Foreskin keratinocyte (primary cell): ENCODE measurements at places on chromosomes 1 and 21. TPM values are rescaled to one million over a fixed set of nuclear protein-coding genes. Genes with fewer than 3 reads are reported as not detected.

The CELA3A gene
- polyA plus RNA-seq: not detected in 2 replicates

The A3GALT2 gene
- polyA plus RNA-seq: not detected in 2 replicates

The RNU1-2 gene
- polyA plus RNA-seq: not detected in 2 replicates

The XKR8 gene
- 4.6 and 5.2 TPM in 2 replicates for polyA plus RNA-seq

The SLAMF8 gene
- not detected in 2 replicates for polyA plus RNA-seq

The TMEM240 gene
- polyA plus RNA-seq: 0.79 TPM in 2 replicates

The OR2L3 gene
- not detected in 2 replicates for polyA plus RNA-seq

The LCE1C gene
- polyA plus RNA-seq: 3.8 and 3.9 TPM in 2 replicates

The ZNF691 gene
- 5.6 and 6.1 TPM in 2 replicates for polyA plus RNA-seq

The NEGR1 gene
- polyA plus RNA-seq: 0.41 and 0.43 TPM in 2 replicates

The FYB2 gene
- not detected in 2 replicates for polyA plus RNA-seq

The TMCO1 gene
- polyA plus RNA-seq: 86.7 and 95.4 TPM in 2 replicates

The HSPG2 gene
- 36.2 and 44.7 TPM in 2 replicates for polyA plus RNA-seq

The LIN28A gene
- polyA plus RNA-seq: not detected in 2 replicates

The HUNK gene
- polyA plus RNA-seq: 0.06 and 0.22 TPM in 2 replicates

The CHI3L1 gene
- polyA plus RNA-seq: not detected in 2 replicates

The HECTD3 gene
- polyA plus RNA-seq: 23.4 and 25.9 TPM in 2 replicates

The SPRR4 gene
- polyA plus RNA-seq: 0.14 and 0.16 TPM in 2 replicates

The SLFNL1 gene
- polyA plus RNA-seq: not detected in 2 replicates

The KCNC4 gene
- polyA plus RNA-seq: 1.5 and 1.7 TPM in 2 replicates

The LAD1 gene
- 251 and 256 TPM in 2 replicates for polyA plus RNA-seq

The GJB3 gene
- 195 and 203 TPM in 2 replicates for polyA plus RNA-seq

The DPT gene
- not detected in 2 replicates for polyA plus RNA-seq

The ID3 gene
- 10.2 and 17.0 TPM in 2 replicates for polyA plus RNA-seq

The LRRC52 gene
- polyA plus RNA-seq: not detected in 2 replicates

The OLIG1 gene
- polyA plus RNA-seq: not detected in 2 replicates
